Right cardiac atrium (tissue), 5 donors: ENCODE measurements at places on chromosomes 7 and 10. TPM values are rescaled to one million over a fixed set of nuclear protein-coding genes. Genes with fewer than 3 reads are reported as not detected.

GRCh38 chr7:21771906-21772610 is 173.6 kb downstream of the CDCA7L start:
- no peak for DNase-seq

- DNase-seq = peak; percentile 82
These were observed 747 bp downstream of the GDI2 start for GRCh38 chr10:5812283-5813090.

GRCh38 chr10:78808736-78809367 is 259.9 kb upstream of the ZMIZ1 start:
- DNase-seq = no peak

- no peak for DNase-seq
These were observed 93.1 kb upstream of the CXCL12 start for GRCh38 chr10:44478040-44478439.

GRCh38 chr7:46157931-46158330 is 236.9 kb upstream of the IGFBP3 start:
- no peak for DNase-seq

DNA sequence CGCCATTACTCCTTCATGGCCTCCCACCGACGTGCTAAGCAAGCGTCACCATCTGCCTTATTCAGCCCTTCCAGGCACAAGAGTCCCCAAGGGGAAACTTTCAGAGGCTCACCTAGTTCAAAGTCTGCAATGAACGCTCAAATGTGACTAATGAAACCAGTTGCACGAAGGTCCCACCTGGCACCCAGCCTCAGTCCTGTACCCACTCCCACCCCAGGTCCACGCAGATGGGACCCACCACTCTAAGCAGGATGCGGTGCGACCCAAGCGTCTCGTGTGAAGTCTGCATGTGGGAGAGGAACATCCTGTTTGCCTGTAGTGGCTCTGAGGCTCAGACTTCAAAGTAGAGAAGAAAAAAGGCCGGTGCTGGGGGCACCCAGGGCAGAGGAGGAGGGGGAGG is 40.3 kb downstream of the RGS10 start:
- no peak for DNase-seq

DNA sequence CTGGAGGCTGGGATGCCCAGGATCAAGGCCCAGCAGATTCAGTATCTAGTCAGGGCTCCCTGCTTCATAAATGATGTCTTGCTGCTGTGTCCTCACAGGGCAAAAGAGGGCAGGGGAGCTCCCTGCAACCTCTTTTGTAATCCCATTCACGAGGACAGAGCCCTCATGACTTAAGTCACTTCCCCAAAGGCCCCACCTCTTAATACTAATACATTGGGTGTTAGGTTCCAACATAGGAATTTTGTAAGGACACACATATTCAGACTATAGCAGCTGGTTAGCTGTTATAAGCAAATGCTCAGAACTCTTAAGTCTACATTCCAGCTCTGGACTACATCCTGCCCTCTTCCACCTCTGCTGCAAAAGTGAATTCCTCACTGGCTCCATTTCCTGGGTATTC is 63.0 kb downstream of the VOPP1 start:
- DNase-seq = no peak

GRCh38 chr7:33973231-33974015 is 68.1 kb downstream of the BMPER start:
- no peak for DNase-seq

- no peak for DNase-seq
These were observed 1209.2 kb downstream of the TYW1 start for GRCh38 chr7:68205826-68206225.

- no peak for DNase-seq
These were observed 202.1 kb upstream of the NPVF start for GRCh38 chr7:25430200-25430931.

DNA sequence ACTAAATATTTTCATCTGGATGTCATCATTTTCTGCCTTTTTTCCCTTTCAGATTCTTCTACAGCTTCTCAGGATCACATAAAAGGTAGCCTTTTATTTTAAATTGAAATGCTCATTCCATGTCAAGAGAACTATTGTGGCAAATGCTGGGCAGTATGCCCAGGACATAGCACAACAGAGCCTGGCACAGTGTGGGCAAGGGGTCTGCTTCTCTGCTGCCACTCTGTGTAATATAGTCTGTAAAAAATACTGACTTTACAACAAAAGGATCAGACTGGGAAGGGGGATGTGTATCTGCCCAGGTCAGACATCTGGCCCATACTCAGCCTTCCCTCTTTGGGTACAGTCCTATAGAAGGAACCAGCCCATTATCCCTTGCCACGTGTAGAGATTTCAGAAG is 62.7 kb downstream of the CUZD1 start:
- DNase-seq = no peak

DNA sequence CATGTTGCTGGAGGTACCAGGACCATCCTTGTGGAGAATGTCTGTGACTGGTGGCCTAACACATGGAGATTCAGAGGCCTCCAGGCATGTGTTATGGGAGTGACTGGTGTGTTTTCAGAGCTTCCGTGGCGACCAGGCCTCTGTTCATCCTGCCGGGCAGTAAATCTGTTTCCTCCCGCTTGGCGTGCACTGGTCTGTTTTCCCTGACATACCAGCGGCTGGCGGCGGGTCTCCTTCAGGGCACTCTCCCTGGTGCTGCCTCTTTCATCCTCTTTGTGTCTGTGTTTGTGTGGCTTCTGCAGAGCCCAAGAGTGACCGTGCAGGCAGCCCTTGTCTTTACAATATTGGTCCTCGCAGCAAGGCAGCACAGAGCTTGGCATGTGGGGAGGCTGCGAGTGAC is 385.1 kb upstream of the MKI67 start:
- no peak for DNase-seq

DNA sequence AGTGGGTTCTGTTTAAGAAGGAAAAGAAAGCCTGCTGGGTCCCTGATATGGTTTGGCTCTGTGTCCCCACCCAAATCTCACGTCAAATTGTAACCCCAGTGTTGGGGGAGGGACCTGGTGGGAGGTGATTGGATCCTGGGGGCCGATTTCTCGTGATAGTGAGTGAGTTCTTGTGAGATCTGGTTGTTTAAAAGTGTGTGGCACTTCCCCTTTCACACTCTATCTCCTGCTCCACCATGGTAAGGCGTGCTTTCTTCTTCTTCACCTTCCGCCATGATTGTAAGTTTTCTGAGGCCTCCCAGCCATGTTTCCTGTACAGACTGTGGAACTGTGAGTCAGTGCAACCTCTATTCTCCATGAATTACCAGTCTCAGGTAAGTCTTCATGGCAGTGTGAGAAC is 42.6 kb downstream of the INPP5A start:
- no peak for DNase-seq

- DNase-seq = peak; percentile 57
These were observed 51.9 kb upstream of the CFAP46 start for GRCh38 chr10:132994185-132994796.

DNA sequence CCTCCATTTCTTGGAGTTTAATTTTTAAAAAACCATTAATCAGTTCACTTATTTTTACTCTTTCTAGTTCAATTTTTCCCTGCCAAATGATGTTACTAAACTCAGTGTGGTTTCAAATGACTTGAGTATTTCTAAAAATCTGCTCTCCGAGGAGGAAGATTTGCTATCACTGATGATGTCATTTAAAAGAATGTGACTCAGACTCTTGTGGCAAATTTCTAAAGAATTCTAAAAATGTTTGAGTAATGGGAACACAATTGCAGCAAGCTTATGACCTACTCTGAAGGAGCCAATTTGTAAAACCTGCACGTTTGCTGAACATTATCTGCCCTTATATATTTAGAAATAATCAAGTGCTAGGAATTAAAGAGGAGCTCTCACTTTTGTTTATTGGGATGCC is 88.6 kb downstream of the SPAG6 start:
- DNase-seq = no peak

The NRG3 gene
- 0.23 TPM for polyA plus RNA-seq

The LIPJ gene
- 0.02 TPM for polyA plus RNA-seq

The ETV1 gene
- polyA plus RNA-seq = 12.9 TPM

The UFSP1 gene
- polyA plus RNA-seq = 3.6 TPM

The CCL24 gene
- polyA plus RNA-seq = not detected

The CFAP69 gene
- 2.3 TPM for polyA plus RNA-seq

The ZC3HAV1L gene
- polyA plus RNA-seq = 0.86 TPM

The HOXA7 gene
- polyA plus RNA-seq = 0.11 TPM

The CABCOCO1 gene
- 0.09 TPM for polyA plus RNA-seq
